ENCODE measurements at places on chromosomes 1 and 21.

DNA sequence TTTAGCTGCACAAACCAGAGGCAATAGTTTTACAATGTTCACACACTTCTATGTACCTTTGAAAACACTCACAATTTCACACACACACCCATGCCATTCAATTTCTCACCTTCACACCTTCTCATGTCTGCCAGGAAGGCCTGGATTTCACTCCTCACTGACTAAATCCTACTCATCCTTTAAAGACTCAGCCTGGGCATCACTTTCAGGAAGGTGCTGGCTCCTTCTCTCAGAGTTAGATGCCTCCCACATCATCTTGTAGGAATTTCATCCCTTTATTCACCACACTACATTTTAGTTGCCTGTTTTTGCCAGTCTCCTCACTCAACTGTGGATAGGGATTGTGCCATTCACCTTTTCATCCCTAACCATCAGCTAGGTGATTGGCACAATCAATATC lies 2.3 kb downstream of the IL20 start:
- no peak for DNase-seq

GRCh38 chr1:38088366-38088765 lies 41.8 kb upstream of the POU3F1 start:
- DNase-seq: no peak

DNA sequence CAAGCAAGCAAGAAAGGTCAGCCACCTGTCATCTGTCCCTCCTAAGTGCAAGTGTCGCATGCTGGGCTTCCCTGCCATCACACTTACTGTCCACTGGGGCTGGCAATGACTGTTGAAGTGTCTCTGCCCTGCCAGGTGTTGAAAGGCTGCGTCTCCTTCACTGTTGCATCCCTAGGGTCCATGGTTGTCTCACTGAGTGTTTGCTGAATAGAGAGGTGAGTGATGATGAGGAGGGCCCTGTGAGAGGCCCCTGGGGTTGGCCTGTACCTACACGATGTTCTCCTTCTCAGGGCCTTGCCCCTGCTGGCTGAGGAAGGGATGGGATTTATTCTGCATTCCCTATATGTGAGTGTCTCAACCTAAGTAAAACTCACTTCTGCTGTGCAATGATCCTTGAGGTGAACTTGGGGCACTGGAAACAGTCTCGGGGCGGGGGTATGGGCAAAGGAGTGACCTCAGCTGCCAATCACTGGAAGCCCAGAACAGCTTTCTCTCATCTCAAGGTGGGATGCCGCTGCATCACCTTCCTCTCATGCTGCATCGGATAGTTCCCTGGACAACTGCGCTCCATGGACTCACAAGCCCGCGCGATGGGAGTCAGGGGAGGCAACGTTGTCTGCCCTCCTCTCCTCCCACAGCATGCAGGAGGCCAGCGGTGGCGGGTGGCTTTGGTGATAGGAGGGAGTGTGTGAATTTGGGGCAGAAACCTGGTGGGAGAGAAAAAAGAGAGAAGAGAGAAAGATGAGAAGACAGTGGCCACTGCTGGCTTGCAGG lies 35.8 kb upstream of the SOX13 start:
- no peak for DNase-seq

GRCh38 chr1:40971966-40972365 lies 7.5 kb upstream of the CTPS1 start:
- DNase-seq: no peak

DNA sequence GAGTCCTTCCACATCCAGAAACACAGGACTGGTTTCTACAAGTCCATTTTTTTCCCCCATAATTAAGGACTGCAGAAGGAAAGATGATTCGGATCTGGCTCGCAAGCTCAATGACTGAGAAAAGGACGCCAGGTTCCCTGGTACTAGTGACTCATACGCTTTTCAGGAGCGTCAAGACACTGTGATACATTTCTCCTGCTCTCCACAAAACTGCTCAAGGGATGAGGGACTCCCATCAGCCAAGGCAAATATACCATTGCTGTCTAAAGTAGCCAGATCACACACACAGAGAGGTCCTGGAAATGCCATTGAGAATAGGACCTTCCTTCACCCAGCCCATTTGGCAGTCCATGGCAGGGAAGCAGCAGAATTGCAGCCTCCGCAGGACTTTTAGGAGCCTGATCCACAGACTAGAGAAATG lies 253.6 kb upstream of the IRF2BP2 start:
- DNase-seq: no peak

- DNase-seq: no peak
Measured at GRCh38 chr1:72280711-72281110, 1.6 kb downstream of the NEGR1 start.

GRCh38 chr1:187876775-187877174 lies 1048.0 kb downstream of the PLA2G4A start:
- no peak for DNase-seq

DNA sequence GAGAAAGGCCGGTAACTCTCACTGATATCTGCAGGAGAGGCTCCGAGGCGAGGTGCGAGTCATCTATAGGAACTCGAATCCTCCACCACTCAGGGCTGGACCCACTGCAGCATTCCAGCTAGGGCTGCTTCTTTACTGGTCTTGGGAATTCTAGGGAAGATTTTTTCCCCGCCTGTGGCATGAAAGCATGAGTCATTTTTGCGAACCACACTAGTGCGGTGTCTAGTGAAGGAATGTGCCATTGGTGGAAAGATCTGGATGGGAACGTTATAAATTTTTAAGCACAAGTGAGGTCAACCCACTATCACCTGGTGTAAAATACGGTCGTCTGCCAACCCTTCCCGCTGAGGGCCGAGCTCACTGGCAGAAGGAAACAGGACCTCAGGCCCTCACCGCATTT lies 49.7 kb downstream of the SYF2 start:
- no peak for DNase-seq

DNA sequence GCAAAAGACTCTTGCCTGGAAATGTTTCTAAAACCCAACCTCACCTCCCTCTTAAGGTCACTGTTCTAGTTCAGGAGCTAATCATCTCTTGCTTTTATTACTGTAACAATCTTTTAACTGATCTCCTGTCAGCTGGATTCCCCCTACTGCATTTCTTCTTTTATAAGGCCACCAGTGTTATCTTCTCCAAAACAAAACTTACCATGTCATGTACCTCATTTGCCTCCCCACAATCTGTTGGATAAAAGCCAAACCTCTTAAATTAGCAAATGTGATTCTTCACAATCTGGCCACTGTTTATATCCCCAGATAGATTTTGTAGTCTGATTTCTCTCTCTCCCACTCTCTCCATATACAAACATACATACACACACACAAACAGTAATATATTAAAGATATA lies 143.3 kb downstream of the DENND1B start:
- no peak for DNase-seq

DNA sequence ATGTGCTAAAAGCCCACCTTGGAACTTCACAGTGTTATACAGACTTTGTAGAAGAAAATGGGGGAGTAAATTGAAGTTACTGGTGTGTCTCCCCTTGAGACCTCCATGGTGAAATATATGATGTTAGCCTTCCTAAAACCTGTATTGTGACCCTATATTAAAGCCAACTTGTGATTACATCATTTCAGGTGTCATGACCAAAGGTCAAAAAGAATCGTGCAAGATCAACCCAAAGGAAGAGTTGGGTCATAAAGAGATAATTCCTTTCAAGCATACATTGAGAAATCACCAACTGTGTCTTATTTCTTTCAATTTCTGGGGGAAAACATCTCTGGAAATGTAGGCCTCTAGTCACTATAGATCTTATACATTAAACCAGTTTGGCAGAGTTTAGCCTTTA lies 34.6 kb downstream of the GNAT2 start:
- DNase-seq: no peak

Data from activated CD8-positive, alpha-beta memory T cell treated with anti-CD3 and anti-CD28 coated beads, Interleukin-2, amount 10 ng/mL, durations not matched to agents 7 days and 5 days (primary cell).